ENCODE measurements at places on chromosomes 12 and 14.

DNA sequence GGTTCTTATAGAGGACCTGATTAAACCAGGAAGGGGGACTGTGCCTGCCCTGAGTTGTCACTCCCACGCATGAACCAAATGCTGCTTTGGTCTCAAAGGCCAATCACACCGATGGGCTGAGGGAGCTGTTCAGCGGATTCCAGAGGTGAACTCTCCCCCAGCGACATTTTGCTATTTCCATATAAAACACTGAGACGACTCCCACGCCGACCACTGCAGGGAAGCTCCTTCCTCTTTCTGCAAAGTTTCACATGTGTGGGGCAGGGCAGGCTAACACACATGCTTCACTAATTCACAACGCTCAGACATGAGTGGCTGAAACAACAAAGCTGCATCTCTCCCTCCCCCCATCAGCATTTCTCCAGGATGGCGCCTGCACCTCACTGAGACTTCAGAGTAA lies 37.8 kb upstream of the TMEM132D start:
- no peak for DNase-seq

DNA sequence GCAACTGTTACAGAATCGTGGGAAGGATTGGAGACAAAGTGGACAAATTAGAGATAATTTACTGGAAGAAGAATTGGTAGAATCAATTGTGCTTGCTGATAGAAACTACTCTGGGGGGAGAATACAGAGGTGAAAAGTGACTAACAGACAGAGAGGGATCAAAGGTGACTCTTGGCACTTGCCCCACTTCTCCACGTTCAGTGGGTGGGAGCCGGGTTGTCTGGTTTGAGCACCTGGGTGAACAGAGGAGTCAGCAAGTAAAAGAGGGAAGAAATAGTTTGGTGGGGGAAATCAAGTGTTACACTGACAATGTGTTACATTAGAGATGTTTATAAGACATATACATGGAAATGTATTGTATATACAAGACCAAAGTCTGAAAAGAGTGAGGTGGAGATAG lies 69.1 kb downstream of the PPP2R5E start:
- DNase-seq, result no peak

GRCh38 chr14:60720962-60721325 lies 3.2 kb downstream of the SIX4 start:
- no peak for DNase-seq

DNA sequence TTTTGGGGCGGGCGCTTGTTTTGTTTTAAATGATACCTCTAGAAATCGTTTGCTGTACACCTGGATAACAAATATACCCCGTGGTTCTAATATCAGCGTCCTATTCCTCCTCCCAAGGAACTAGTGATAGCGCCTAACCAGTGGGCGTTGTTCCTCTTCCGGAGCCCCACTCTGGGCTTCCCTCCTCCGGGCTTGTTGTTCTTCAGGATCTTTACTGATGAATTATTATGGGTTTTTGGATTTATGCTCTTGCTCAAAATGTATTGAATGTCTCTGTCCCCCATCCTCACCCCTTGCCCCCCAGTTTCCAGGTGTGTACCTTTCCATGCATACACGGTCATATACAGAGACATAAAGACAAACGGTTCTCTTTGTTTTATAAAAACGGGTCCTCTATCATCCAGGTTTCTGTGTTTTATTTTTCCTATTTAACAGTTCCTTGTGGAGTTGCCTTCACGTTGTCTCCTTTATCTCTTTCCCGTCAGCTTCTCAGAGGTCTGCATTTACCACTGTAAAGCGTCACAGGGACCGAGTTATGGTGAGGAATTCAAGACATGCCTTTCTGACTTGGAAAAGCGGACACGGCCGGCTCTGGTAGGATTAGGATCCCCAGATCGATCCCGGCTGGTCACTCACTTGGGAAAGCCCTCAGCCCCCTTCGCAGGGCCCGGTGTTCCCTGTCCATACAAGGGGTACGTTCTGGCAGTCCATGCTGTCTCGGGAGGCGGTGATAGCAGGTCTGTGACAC lies 655 bp upstream of the PLEKHG3 start:
- peak; percentile 61 for DNase-seq

- no peak for DNase-seq
These were observed 264.0 kb downstream of the VRK1 start for GRCh38 chr14:97061198-97061597.

- no peak for DNase-seq
These were observed 93.7 kb upstream of the FUT8 start for GRCh38 chr14:65318636-65319506.

GRCh38 chr12:109637348-109637747 lies 63.8 kb downstream of the MVK start:
- no peak for DNase-seq

- no peak for DNase-seq
These were observed 496 bp downstream of the PPP2R5C start for GRCh38 chr14:101761881-101762529.

- DNase-seq, result peak; percentile 61
These were observed 107.0 kb upstream of the PRICKLE1 start for GRCh38 chr12:42696406-42697149.

GRCh38 chr12:97643924-97644323 lies 181.3 kb downstream of the RMST start:
- DNase-seq, result no peak

DNA sequence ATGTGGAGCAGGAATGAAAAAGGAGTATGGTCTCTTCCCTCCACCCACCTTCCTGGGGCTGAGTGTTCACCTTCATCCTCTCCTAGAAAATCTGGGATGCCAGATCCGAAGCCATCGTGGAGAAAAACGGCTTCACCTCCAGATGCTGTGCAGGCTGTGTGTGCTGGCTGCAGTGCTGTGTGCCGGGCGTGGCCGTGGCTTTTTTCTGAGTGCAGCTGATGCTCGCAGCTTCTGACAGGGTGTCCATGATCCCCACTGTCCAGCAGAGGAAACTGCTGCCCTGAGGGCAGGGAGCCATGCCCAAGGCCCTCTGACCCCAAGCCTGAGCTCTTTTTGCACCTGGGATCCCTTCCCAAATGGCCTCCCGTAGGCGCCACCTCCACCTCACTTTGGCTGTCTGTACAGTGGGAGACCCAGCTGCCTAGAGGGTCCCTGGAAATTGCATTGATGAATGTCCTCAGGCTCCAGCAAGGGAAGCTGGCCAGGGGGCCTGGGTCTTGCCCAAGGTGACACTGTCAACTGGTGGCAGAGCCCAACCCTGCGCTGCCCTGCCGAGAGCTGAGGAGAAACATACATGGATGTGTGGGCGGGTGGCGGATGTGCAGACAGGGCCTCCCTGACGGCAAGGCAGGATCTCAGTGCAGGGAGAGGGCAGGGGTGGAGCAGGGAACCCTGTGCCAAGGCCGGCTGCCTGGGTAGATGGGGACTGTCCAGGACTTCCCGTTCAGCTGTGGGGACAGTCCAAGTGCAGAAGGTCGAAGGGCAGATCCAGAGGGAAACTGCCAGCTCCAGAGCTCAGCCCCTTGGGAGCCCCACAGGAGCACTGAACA lies 53.3 kb downstream of the BEGAIN start:
- no peak for DNase-seq

DNA sequence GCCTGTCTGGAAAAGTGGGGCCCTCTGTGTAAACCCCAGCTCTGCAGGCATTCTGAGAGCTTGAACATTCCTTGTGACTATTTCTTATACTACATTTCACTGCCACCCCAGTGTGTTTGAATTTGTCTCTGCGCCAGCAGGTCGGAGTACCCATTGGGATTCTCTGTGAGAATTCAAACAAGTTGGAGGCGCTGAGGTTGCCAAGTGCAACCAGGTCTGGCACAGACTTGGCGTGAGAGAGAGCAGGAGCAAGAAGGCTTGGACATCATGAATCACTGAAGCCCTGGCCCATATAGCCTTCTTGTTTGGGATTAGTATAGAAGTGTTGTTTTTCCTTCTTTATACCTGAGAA lies 33.0 kb upstream of the ATP2A2 start:
- no peak for DNase-seq

GRCh38 chr12:32344047-32344446 lies 55.3 kb upstream of the FGD4 start:
- DNase-seq, result no peak

DNA sequence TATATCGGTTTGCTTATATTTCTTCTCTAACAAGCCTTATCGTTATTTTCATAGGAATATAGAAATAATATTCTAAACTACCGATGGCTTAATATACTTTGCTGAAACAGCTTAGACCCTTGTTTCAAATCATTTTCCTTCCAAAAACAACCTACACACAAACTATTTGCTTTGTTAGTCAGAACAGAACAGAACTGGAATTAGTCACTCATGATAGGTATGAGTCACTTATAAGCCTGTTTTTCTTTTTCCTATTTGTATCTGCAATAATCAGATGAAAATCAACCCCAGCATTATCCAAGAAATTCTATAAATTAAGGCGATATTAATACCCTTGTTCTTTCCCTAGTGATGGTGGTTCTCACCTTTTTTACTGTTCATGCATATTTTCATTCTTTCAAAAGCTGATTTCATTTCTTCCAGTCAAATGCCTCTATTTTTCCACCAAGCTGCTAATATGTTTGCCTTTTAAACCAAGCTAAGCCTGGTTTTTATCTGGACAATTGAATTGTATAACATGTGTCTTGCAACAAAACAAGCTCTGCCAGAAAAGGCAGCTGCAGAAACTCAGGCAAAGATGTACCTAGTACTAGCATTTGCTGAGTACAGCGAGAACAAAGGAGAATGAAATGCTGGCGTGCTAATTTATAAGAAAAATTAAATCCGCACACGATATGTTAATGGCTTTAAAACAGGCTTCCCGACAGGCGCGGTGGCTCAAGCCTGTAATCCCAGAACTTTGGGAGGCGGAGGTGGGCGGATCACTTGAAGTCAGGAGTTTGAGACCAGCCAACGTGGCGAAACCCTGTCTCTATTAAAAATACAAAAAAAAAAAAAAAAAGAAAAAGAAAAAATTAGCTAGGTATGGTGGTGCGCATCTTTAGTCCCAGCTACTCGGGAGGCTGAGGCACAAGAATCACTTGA lies 1418.2 kb downstream of the AACS start:
- DNase-seq, result peak; percentile 53

DNA sequence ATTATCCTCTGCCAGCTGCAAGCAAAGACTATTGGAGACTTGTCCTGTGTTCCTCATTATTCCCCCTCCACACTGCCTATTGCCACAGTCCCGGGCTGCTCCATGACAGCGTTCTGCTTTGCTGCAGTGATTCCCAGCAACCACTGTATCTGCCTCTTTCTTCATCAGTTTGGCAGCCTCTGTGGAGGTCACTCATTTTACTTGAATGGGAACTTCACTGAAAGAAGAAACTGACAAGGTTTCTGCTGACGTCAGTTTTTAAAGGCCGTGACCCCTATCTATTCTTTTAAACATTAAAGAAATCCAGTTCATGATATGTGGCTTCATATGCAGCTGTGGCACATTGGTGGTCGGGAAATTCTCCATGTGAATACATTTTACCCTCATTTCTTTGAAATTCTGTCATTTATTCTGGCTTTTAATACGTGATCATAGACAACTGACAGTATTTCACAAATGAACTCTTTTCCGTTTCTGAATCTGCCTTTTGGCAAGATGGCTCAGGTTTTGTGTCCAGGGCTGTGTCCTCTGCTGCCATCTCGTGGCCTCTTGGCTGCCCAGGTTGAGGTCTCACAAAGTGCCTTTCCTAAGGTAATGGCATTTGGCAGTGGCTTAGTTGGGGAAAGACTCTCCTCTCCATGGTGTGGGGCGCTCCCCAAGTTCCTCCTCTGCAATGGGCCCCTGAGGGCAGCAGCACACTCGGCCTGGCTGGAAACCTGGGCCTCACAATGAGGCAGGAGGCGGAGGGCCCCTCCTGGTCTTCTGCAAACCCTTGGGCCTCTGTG lies 5.8 kb downstream of the TMEM253 start:
- DNase-seq, result peak; percentile 77

GRCh38 chr14:69688299-69688649 lies 76.9 kb downstream of the SUSD6 start:
- DNase-seq, result no peak

DNA sequence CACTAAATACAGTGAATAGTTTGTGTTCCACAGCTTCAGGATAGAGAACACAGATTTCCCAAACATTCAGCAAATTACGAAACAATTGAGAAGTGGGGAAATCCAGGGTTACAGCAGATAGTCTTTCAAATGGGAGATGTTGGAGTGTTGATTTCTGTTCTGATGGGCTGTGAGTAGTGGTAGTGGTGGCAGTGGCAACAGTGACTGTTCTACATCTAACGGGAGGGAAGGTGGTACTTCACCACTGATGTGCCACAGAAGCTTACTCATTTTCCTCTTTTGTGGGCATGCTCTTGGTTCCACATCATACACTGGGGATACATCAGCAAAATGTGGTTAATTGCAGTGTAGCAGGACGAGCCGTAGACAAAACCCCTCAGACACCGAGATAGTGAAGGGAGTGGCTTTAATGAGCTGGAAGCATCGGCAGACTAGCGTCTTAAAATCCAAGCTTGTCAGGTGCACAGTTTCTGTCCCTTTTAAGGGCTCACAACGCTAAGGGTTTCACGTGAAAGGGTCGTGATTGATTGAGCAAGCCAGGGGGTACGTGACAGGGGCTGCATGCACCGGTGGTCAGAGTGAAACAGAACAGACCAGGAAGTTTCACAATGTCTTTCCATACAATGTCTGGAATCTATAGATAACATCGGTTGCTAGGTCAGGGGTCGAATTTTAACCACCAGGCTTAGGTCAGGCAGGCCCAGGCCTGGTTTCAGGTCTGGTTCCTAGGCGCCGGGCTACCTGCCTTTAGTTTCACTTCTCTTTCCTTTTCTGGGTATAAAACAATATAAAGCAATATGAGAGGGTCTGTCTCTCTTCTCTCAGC lies 330.6 kb upstream of the FBXO33 start:
- no peak for DNase-seq

- no peak for DNase-seq
These were observed 25.0 kb downstream of the EIF2S1 start for GRCh38 chr14:67385120-67385519.

GRCh38 chr12:10331642-10332239 lies 24.1 kb downstream of the KLRD1 start:
- DNase-seq, result peak; percentile 73

DNA sequence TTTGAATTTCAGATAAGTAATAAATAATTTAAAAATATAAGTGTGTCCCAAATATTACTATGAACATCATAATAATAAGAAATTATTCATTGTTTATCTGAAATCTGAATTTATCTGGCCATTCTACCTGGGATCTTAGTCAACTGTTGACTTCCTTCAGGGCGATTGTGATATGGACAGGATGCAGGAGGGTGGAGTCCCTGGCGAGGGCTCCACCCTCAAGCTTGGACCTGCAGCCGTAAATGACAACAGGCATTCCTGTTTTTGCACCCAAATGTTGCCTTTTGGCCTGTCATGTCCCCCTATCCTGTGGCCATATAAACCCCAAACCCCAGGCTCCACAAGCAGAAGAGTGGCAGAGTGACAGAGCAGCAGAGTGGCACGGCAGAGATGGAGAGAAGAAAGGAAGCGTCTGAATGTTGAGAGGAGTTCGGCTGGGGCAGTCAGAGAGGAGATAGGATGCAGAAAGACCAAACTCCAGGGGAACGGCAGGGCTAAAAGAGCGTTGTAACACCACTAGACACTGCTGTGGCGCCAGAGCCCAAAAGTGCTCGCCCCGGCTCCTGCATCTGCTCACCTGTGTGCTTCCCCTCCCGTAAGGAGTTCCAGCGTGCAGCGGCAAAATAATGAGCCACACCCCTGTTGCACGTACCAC lies 39.4 kb upstream of the FUT8 start:
- no peak for DNase-seq
